A549 treated with dexamethasone at 1 μM for 4 hours (cell line): ENCODE measurements at places on chromosomes 7 and 10. TPM values are rescaled to one million over a fixed set of nuclear protein-coding genes. Genes with fewer than 3 reads are reported as not detected.

GHRHR gene
- 0.06 TPM in 1 of 5 replicates, not detected in the others for total RNA-seq

SKIDA1 gene
- 0.96 to 1.4 TPM (median 1.2 TPM) in 5 replicates for total RNA-seq

CPN1 gene
- total RNA-seq, result 0.19 to 0.54 TPM (median 0.36 TPM) in 5 replicates

RASSF4 gene
- total RNA-seq, result 3.8 to 6.1 TPM (median 5.0 TPM) in 5 replicates

SLC26A5 gene
- not detected in 5 replicates for total RNA-seq

NRP1 gene
- 63.7 to 98.6 TPM (median 87.4 TPM) in 5 replicates for total RNA-seq

CELF2 gene
- total RNA-seq, result 0.03 to 0.08 TPM (median 0.07 TPM) in 5 replicates

TMEM254 gene
- total RNA-seq, result 15.0 to 21.3 TPM (median 17.7 TPM) in 5 replicates
